NK-92 treated with Interleukin-12 subunit alpha and Interleukin-12 subunit beta, amount 100 ng/mL, for 24 hours (cell line): ENCODE measurements at places on chromosomes 4 and X.

- DNase-seq, result no peak
Observed at GRCh38 chr4:33226783-33227182, 2506.6 kb downstream of the PCDH7 start.

DNA sequence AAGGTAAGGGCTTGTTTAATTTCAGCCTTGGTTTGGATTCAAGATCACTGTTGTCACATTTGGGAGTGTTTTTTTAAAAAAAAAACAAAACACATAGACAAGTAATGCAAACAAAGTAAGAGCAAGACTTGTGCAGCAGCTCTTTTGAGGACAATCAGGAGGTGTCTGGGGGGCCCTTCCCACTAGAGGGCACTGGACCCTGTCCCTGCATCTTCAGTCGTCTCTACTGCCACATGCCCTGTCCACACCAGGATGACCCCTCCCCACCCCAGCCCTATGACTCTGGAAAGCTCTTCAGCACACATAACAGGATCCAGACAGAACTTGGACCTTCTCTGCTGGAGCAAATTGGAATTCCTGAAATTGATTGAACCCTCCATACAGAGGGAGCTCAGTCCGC is 71.0 kb downstream of the USP46 start:
- no peak for DNase-seq

DNA sequence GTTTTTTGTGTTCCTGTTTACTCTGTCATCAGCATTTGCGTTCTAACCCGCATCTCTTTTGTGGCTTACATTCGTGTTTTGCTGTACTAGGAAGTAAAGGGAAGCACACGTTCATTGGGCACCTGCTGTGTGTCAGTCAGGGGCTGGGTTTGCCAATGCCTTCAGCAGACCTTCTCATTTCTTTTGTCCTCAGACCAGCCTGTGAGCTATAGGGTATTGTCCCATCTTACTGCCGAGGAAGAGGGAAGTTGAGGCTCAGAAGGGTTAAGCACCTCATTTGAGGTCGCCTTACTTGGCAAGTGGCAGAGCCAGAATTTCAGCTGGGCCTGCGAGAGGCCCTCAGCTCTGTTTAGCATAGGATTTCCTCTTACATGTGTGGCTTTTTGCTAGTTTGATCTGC is 8.7 kb downstream of the TBC1D14 start:
- no peak for DNase-seq

- no peak for DNase-seq
Observed at GRCh38 chrX:127404161-127404560, 584.6 kb downstream of the PRR32 start.

DNA sequence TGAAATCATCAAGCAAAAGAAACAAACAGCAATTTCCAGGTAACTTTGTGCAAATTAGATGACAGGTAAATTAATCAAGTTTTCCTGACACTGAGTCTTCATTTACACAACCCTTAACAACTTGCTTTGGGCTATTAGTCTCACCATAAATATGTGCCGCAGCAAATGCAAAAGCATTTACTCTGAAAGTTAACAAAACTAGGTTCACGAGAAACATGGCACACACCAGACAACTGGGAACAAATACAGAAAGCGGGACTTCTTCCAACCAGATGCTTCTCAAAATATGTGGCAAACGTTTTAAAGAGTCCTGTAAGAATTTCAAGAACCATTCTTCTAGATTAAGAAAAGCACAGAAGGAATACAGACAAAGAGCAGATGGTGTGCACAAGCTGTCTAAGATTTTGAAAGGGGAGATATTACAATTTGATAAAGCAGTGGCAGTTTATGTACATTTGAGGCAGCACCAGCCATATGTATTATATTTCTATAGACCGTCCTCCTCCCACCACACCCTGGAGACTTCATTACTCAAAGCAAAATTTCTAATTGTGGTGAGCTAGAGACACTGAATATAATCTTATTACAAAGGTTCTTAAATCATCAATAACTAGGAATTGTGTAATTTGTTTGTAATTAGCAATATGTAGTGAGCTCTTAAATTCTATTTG is 192.5 kb upstream of the ADAMTS3 start:
- no peak for DNase-seq

- DNase-seq, result no peak
Observed at GRCh38 chr4:143768007-143768591, 67.6 kb upstream of the FREM3 start.

DNA sequence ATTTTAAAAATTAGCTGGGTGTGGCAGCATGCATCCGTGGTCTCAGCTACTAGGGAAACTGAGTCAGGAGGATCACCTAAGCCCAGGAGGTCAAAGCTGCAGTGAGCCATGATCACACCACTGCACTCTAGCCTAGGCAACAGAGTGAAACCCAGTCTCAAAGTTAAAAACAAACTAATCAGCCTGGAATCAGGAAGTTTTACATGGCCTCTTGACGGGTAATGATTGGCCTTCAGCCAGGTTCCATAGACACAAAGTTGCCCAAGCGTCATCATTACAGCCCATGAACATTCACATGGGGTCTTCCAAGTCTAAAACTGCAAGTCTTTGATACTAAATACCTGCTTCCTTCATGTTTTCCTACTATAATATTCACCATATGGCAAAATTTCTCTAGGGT is 10.0 kb upstream of the RGN start:
- no peak for DNase-seq

GRCh38 chr4:182265881-182266280 is 22.7 kb downstream of the TENM3 start:
- DNase-seq, result no peak

- DNase-seq, result no peak
Observed at GRCh38 chr4:114874321-114874720, 239.1 kb downstream of the NDST4 start.

GRCh38 chr4:10184501-10184938 is 67.9 kb upstream of the WDR1 start:
- no peak for DNase-seq

- DNase-seq, result no peak
Observed at GRCh38 chr4:168538632-168539031, 41.8 kb downstream of the PALLD start.

DNA sequence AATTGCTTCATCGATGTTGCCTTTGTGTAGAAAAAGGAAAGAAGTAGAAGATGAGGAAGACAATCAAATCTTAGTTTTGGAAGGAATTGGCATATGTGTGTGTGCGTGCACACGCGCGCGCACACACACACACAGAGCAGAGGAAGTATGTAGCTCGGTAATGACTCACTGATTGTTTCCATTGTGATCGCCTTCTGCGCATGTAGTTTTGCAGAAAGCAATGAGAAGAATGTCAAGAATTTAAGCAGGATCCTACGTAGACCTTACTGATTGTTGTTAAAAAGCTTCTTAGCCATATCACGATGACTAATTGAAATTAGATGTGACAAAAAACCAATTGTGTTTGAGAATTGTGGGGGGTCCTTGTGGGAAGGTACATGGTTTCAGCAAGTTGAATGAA is 12.8 kb upstream of the LIMCH1 start:
- no peak for DNase-seq

- no peak for DNase-seq
Observed at GRCh38 chr4:139975830-139976272, 178.1 kb downstream of the MAML3 start.

GRCh38 chr4:138680256-138680655 is 335.3 kb upstream of the NOCT start:
- no peak for DNase-seq

DNA sequence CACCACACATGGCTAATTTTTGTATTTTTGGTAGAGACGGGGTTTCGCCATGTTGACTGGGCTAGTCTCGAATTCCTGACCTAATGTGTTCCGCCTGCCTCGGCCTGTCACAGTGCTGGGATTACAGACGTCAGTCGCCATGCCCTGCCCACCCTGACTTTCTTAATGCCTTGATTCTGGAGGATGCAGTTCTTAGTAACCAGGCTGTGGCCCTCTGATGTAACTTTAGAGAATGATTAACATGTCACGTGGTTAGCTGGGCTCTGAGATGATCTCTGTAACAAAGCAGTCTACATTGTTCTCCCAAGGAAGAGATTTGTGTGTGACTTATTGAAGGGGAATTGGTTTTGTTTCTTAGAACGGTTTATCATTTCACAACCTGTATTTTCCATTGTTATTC is 30.6 kb downstream of the ANK2 start:
- DNase-seq, result no peak
